Activated naive CD8-positive, alpha-beta T cell treated with anti-CD3 and anti-CD28 coated beads, Interleukin-2, amount 10 ng/mL, durations not matched to agents 7 days and 5 days (primary cell): ENCODE measurements at places on chromosomes 11 and 22.
A peak's percentile ranks its signal among the peaks of the same experiment; 100 is the strongest.

- H3K36me3 ChIP-seq = peaks cover 31% of the 10 kb centered on the region
- no peaks in the 10 kb centered on the region for H3K27me3 ChIP-seq
- no peak for DNase-seq
- H3K4me1 ChIP-seq = peaks cover 8% of the 10 kb centered on the region
Measured at GRCh38 chr11:9160166-9160565, 68.8 kb upstream of the SCUBE2 start.

DNA sequence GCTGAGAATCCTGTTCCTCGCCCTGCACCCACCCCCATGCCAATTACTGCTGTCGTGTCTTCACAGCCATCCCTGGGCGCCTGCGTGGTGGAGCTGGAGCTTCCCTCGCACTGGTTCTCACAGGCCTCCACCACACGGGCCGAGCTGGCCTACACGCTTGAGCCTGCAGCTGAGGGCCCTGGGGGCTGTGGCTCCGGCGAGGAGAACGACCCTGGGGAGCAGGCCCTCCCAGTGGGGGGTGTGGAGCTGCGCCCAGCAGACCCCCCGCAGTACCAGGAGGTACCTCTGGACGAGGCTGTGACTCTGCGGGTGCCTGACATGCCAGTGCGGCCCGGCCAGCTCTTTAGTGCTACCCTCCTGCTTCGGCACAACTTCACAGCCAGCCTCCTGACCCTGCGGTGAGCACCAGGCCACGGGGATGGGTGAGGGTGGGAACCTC, 4.3 kb downstream of the TMEM132A start:
- H3K27ac ChIP-seq = no peak overlapping the region
- no peaks in the 10 kb centered on the region for H3K36me3 ChIP-seq
- DNase-seq = peak; percentile 25
- no peak overlapping the region for H3K4me3 ChIP-seq
- peaks cover 30% of the 10 kb centered on the region for H3K27me3 ChIP-seq

GRCh38 chr11:46361283-46362155, 14.3 kb downstream of the DGKZ start:
- peak overlapping the region; percentile 86 for H3K4me3 ChIP-seq
- H3K27ac ChIP-seq = peak overlapping the region; percentile 88
- H3K27me3 ChIP-seq = no peaks in the 10 kb centered on the region
- peak; percentile 66 for DNase-seq

DNA sequence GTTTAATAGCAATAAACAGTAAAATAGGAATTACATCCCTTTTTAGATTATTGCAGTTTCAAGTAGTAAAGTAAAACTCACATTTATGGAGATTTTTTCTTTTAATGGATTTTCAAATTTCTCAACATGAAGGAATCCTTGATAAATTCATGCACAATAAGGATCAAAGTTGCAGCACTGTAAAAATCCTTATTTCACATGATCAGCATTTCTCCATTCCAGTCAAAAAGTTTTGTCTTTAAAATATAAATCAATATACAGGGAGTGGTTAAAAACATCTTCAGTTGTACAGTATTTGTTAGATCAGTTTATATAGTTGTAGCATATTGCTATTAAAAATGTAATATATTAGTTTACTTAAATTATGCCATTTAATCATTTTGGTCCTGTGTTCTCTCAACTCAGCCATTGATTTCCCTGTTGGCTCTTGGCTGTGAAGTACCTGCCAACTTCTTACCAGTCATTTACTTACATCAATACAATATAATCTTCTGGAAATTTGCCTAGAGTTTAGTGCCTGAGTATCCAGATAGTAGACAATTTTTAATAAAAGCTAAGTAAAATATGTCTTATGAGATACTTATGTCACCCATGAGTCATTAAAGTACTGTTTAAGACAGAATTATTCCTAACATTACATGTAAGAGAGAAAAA, 12.1 kb downstream of the ELP4 start:
- peaks cover 7% of the 10 kb centered on the region for H3K36me3 ChIP-seq
- no peak overlapping the region for H3K27ac ChIP-seq
- H3K27me3 ChIP-seq = no peaks in the 10 kb centered on the region
- no peak overlapping the region for H3K4me3 ChIP-seq
- no peaks in the 10 kb centered on the region for H3K4me1 ChIP-seq

DNA sequence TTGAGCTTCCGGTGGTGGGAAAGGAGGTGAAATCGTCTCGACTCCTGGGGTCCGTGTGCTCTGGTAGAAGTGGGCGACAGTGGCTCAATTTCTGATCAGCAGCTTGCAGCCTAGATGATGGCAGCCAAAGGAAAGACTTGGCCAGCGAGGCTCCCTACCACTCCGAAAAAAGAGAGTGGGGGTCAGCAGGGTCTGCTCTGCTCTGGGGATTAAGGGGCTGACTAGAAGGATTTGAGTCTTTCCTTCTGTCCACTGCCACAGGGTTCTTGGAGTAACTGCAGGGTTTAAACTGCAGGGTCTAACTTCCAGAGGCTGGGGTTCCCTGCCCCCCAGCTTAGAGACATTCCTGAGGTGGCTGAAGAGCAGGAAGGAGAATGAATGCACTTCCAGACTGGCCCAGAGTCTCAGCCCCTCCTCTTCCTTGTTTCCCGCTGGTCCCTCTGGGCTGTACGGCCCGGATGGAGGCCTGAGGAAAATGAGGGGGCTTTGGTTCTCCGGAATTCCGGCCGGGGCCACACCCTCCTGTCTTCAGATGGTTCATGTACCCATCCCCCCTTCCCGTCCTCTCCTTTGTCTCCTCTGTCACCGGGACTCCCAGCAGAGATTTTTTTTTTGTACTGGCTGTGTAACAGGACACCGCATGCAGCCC, 907 bp downstream of the SERPINH1 start:
- H3K27ac ChIP-seq = peak overlapping the region; percentile 95
- peak overlapping the region; percentile 96 for H3K4me3 ChIP-seq
- H3K27me3 ChIP-seq = peaks cover 4% of the 10 kb centered on the region
- peaks cover 37% of the 10 kb centered on the region for H3K4me1 ChIP-seq

GRCh38 chr11:65764434-65764833, 16.3 kb downstream of the AP5B1 start:
- H3K27ac ChIP-seq = no peak overlapping the region
- H3K27me3 ChIP-seq = peaks cover 21% of the 10 kb centered on the region
- H3K36me3 ChIP-seq = no peaks in the 10 kb centered on the region

DNA sequence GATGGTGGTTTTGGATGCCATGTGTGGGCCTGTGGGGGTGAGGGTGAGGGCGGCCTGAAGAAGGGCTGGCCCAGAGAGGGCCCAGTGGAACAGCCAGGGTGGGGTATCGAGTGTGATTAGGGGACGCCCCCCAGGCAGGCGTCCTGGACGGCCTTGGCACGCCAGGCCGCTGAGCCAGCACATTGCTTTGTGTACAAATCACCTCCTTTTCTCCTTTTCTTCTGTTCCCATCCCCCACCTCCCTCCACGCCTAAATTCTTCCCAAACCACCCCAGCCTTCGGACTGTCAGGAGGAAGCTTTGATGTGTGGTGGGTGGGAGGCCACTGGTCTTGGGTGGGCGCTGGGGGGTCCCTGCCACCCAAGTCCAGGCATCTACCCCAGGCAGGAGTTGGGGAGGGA, 7.8 kb upstream of the CD248 start:
- DNase-seq = no peak
- H3K4me1 ChIP-seq = peaks cover 54% of the 10 kb centered on the region
- peaks cover 7% of the 10 kb centered on the region for H3K36me3 ChIP-seq
- no peak overlapping the region for H3K4me3 ChIP-seq

DNA sequence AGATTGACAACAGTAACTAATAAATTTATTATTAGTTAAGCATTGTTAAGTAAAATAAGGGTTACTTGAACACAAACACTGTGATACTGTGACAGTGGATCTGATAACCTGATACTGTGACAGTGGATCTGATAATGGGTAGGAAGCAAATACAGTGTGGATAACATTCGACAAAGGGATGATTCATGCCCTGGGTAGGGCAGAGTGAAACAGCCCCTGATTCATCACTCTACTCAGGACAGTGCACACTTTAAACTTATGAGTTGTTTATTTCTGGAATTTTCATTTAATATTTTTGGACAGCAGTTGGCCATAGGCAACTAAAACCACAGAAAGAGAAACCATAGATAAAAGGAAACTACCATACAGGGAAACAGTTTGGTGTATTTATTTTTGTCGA, 60.8 kb upstream of the CTSC start:
- no peak overlapping the region for H3K4me3 ChIP-seq
- no peaks in the 10 kb centered on the region for H3K27me3 ChIP-seq
- peaks cover 8% of the 10 kb centered on the region for H3K4me1 ChIP-seq
- peaks cover 7% of the 10 kb centered on the region for H3K36me3 ChIP-seq
- DNase-seq = no peak

DNA sequence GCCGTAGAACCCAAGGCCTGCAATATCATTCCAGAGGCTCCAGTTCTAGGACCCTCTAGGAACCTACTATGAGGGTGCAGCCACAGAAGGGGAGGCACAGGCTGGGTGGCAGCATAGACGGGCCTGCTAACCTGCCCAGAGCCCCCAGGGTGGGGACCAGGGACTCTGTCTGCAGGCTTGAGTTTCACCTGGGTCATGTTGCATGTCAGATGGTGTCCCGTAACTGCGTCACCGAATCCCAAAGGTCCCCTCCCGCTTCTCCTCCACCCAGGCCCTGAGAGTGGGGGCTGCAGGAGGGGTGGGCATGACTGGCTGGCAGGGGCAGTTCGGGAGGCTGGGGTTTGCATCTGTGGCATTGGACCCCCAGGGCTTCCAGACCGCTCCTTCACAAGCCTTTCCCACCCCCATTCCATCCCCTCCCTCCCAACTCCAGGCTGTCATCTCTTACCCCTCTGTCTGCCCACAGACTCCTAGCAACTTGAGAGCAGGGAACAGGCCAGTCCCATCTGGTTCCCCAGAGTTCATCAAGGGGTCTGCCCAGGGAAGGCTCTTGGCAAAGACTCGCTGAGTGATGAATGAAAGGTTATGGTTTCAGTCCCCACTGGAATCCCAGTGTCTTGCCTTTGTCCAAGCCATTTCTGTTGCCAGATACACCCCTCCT, 16.3 kb downstream of the MYO7A start:
- H3K4me1 ChIP-seq = peaks cover 28% of the 10 kb centered on the region
- DNase-seq = no peak
- H3K27me3 ChIP-seq = peaks cover 52% of the 10 kb centered on the region
- H3K36me3 ChIP-seq = no peaks in the 10 kb centered on the region

- H3K4me3 ChIP-seq = no peak overlapping the region
- no peak for DNase-seq
- H3K36me3 ChIP-seq = no peaks in the 10 kb centered on the region
- peaks cover 9% of the 10 kb centered on the region for H3K4me1 ChIP-seq
- H3K27me3 ChIP-seq = peaks cover 5% of the 10 kb centered on the region
Measured at GRCh38 chr11:2289859-2290258, 11.9 kb downstream of the C11orf21 start.

- no peak for DNase-seq
- peaks cover 20% of the 10 kb centered on the region for H3K4me1 ChIP-seq
- H3K36me3 ChIP-seq = peaks cover 22% of the 10 kb centered on the region
- H3K27ac ChIP-seq = no peak overlapping the region
Measured at GRCh38 chr11:66155387-66156073, 85.5 kb downstream of the PACS1 start.

GRCh38 chr11:116557282-116557681, 215.5 kb downstream of the BUD13 start:
- no peaks in the 10 kb centered on the region for H3K36me3 ChIP-seq
- H3K4me3 ChIP-seq = no peak overlapping the region
- no peak overlapping the region for H3K27ac ChIP-seq
- H3K27me3 ChIP-seq = peaks cover 2% of the 10 kb centered on the region

GRCh38 chr11:86180423-86180822, 64.1 kb upstream of the EED start:
- no peaks in the 10 kb centered on the region for H3K27me3 ChIP-seq
- peaks cover 1% of the 10 kb centered on the region for H3K36me3 ChIP-seq
- H3K4me3 ChIP-seq = no peak overlapping the region
- peaks cover 18% of the 10 kb centered on the region for H3K4me1 ChIP-seq

GRCh38 chr11:6876914-6877313, 489 bp downstream of the OR10A4 start:
- DNase-seq = no peak
- H3K4me1 ChIP-seq = no peaks in the 10 kb centered on the region
- H3K27ac ChIP-seq = no peak overlapping the region
- peaks cover 3% of the 10 kb centered on the region for H3K27me3 ChIP-seq

DNA sequence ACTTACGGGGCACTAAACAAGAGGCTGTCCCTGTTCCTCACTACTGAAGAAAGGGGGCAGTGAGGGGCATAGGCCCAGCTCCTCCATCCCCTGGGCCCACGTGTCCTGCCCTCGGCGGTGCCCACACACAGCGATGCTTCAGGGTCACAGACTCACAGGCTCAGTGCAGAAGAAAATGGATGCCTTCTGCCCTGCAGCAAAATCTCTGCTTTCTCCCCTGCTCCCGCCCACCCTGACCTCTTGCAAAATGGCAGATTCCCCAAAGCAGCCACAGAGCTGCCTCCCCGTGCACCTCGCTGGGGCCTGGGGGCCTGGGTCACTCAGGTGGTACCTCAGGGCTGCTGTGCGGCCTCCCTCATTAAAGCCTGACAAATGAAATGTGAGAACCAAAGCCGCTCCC, 204.0 kb downstream of the DSCAML1 start:
- H3K27ac ChIP-seq = no peak overlapping the region
- no peaks in the 10 kb centered on the region for H3K36me3 ChIP-seq
- no peak for DNase-seq
- peaks cover 5% of the 10 kb centered on the region for H3K27me3 ChIP-seq
- no peak overlapping the region for H3K4me3 ChIP-seq
- no peaks in the 10 kb centered on the region for H3K4me1 ChIP-seq

GRCh38 chr11:48063424-48063978, 83.1 kb downstream of the PTPRJ start:
- peak overlapping the region; percentile 18 for H3K27ac ChIP-seq
- no peak overlapping the region for H3K4me3 ChIP-seq
- DNase-seq = no peak
- peaks cover 32% of the 10 kb centered on the region for H3K36me3 ChIP-seq
- peaks cover 40% of the 10 kb centered on the region for H3K4me1 ChIP-seq
- H3K27me3 ChIP-seq = no peaks in the 10 kb centered on the region

DNA sequence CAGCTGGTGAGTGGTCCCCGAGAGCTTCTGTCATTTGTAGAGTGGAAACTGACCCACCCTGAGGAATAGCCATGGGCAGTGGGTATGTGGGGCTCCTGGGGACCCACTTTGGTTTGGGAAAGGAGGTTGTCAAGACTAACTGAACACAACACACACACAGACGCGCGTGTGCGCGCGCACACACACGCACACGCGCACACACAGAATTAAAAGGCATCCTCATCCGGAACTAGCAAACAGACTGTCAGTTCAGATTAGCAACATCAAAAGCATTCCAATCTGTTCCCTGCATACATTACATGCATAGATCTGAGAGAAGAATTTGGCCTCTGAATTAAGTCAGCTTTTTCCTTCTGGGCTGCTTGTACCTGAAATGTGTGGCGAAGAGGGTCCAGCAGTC, 284.7 kb downstream of the ST3GAL4 start:
- no peaks in the 10 kb centered on the region for H3K4me1 ChIP-seq
- no peak overlapping the region for H3K27ac ChIP-seq
- H3K4me3 ChIP-seq = no peak overlapping the region
- H3K27me3 ChIP-seq = peaks cover 8% of the 10 kb centered on the region
- H3K36me3 ChIP-seq = no peaks in the 10 kb centered on the region

DNA sequence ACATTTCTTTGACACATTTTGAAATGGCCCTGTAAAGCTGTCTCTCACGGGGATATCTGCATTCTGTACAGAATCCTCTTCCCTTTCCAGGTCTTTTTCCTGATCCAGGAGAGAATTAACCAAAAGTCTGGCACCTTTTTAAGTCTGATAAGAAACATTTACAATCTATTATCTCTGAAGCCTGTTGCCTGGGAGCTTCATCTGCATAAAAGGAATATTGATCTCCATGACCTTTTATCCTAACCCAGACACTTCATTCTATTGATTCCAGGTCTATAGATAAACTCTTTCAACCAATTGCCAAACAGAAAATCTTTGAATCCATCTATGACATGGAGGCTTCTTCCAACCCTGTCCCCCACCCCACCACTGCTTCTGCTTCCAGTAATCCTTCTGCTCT, 33.7 kb upstream of the EI24 start:
- H3K4me1 ChIP-seq = no peaks in the 10 kb centered on the region
- H3K27me3 ChIP-seq = peaks cover 6% of the 10 kb centered on the region
- no peak overlapping the region for H3K27ac ChIP-seq
- H3K4me3 ChIP-seq = no peak overlapping the region
